ENCODE measurements at places on chromosomes 1 and 21.

- DNase-seq: no peak
Measured at GRCh38 chr1:221711063-221711577, 30.8 kb downstream of the DUSP10 start.

- no peak for DNase-seq
Measured at GRCh38 chr1:78176448-78176847, 130.7 kb downstream of the GIPC2 start.

GRCh38 chr1:66156144-66156543 is 363.4 kb downstream of the PDE4B start:
- DNase-seq: no peak

GRCh38 chr1:38190983-38191382 is 144.4 kb upstream of the POU3F1 start:
- DNase-seq: no peak

DNA sequence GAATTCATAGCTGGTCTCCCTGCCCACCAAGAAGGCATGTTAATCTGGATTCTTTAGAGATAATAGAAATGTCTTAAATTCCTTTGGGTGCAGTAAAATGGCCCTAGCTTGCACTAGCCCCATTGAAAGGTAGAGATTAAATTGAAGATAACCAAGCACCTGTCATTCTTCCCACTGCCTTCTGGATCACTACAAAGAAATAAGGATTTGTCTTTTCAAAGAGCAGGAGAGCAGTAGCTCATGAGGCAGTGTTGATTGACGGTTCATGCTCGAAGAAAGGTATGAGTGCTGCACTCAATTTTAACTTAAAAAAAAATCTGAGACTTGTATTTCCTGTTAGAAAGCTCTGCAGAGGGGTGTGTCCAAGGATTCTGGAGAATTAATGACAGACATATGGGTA is 74.9 kb upstream of the F3 start:
- peak; percentile 53 for DNase-seq

- DNase-seq: peak; percentile 34
Measured at GRCh38 chr1:2587071-2587859, 688 bp downstream of the PRXL2B start.

GRCh38 chr1:71640998-71641397 is 560.2 kb upstream of the ZRANB2 start:
- DNase-seq: no peak

- DNase-seq: peak; percentile 49
Measured at GRCh38 chr1:23224739-23225648, 7.7 kb upstream of the HTR1D start.

DNA sequence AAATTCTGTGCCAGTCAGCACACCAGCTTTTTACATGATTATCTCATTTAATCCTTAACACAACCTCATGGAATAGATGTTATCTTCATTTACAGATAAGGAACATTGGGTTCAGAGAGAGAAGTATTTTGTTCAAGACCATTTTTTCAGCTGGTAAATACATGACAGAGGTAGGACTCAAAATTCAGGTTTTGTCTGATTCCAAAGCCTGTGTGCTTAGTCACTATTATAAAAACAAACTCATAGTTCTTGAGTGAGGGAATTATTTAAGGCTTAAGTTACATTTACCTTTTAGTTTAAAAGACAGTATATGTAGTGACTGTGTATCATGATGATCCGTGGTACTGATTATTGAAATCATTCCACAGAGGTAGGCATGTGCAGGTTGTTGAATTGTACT is 125.2 kb downstream of the MAGI3 start:
- peak; percentile 16 for DNase-seq

- no peak for DNase-seq
Measured at GRCh38 chr1:96887501-96887900, 165.9 kb downstream of the PTBP2 start.

DNA sequence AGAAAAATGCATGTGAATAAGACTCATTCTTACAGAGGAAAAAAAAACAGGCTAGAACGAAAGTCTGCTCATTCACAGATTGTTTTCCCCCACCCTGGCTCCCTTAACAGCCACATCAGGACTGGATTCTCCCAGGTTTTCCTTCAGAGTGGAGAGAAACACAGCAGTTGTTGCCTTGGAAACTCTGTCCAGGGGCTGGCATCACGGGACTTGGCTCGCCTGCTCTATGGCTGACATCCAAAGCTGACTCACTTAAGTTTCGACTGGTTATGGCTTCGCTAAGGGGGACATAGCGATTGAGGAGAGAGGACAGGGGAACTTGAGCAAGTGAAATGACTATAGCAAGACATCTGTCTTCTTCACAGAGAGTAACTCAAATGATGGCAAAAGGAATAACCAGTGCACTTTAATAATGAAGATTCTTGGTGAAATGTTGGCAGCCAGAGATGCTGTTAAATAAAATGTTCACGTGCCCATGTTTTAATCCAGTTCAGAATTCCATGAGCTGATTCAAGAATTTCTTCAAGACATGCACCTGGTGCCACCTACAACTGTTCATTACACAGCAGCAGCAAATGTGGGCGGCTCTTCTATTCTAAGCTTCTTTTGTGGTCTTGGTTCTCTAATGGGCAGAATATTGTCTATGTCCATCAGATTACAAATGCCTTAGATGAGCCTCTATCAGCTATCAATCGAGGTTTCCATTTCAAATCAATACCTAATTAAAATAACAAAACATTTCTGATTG is 21.8 kb downstream of the MIS18A start:
- peak; percentile 21 for DNase-seq

- DNase-seq: no peak
Measured at GRCh38 chr1:162456323-162456722, 41.3 kb upstream of the UHMK1 start.

DNA sequence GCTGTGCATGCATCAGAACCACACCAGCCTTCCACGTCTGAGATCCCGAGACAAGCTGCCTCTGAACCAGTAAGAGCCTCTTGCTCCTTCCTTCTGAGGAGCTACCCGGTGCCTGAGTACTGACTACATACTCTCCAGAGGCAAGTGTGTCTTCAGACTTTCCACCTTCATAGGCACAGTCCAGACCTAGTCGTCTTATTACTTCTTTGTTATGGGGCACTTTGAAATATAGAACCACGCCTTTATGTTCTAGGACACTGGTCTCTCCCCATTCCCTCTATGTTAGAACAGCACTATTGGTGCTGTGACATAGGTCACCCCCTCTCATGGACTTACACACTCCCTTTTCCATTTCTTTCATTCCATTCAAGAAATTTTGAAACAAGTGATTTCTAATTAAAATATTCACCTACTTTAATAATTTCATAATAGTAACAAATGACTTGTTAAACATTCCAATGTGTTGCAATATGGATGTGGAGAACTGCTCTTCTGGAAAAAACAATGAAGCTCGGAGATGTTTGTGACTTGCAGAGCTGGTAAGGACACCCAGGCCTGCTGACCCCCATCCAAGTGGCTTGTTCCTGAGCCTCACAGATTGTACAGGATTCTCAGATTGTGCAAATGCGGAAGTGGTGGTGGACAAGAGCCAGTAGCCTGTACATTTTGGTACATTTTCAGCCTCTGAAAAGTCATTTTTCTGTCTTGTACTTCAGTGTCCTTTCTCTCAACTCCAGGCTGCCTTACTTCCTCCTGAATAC is 76.1 kb upstream of the SIPA1L2 start:
- no peak for DNase-seq

GRCh38 chr1:64975127-64975526 is 8.8 kb upstream of the JAK1 start:
- no peak for DNase-seq

DNA sequence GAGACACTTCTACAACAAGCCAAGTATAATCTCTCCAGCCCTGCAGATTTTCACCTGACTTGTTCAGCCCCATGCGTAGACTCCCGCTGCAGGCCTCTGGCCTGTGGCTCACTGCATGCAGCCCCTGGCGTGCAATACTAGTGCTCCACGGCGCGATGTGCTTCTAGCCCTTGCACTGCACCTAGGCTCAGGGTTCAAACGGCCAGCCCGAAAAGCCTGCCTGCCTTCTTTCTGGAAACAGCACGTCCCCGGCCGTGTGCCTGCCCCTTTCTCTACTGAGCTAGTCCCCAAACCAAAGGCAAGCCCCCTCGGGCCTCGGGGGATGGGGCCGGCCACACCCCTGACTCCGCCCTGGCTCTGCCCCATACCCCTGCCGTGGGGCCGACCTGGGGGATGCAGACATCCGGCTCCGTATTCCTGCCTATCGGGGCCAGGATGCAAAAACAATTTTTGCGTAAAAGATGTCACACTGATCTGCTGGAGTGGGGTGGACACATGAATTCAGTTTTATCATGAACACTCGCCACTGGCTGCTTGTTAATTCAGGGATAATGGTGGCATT is 26.3 kb upstream of the TRAPPC10 start:
- peak; percentile 25 for DNase-seq
